ENCODE measurements at places on chromosomes 16 and 17.

DNA sequence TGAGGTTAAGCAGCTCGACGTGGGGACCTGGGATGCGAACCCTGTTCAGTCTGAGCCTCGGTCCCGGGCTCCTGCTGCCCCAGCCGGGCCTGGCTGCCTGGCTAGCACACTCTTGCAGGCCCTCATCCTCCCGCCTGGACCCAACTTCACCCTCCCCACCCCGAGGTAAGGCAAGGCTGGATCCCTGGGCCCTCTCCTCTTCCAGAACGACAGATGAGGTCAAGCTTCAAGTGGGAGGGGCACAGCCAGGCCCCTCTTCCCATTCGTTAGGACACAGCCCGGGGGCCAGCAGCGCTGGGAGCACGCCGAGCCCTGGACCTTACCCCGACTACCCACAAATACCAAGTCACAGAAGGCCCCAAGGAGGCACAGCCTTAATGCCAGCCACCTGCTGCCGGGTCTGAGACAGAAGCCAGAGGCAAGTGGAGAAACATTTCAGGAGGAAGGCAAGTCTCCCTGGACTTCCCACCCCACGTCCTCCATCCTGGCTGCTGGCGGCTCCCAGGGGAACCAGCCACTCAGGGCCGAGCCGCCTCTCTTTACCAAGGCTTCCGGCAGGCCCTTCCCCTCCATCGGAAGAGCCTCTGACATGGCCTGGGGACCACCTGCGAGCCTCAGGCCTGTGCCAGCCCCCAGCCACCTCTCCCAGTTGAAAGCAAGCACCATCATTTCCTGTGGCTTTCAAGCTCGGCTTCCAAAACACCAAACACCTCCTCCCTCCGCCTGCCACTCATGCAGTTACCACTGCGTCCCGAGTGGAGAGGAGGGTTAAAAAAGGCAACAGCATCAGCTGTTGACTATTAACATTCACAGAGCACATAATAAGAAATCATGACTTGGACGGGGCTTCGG lies 59.9 kb downstream of the RPH3AL start:
- no peak for DNase-seq

DNA sequence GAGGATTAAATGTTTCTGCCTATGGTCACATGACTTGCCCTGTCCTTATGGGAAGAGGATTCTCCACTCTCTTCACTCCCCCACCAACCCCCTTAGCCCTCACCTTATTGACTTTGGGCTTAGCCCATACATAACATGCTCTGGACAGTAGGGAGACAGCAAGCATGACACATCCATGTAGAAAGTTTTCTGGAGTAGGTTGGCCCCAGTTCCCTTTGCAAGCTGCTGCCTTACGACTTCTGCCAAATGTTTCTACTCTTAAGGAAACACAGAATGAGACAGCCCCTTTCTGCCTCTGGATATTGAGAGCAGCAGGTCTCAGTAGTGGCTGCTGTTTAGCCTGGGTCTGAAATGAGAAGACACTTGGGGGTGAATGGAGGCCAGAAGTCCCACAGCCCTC lies 282.2 kb downstream of the MAP2K6 start:
- no peak for DNase-seq

- no peak for DNase-seq
These were observed 668.1 kb downstream of the MAF start for GRCh38 chr16:78932355-78932943.

- DNase-seq, result no peak
These were observed 15.2 kb downstream of the PHLPP2 start for GRCh38 chr16:71709229-71709781.

DNA sequence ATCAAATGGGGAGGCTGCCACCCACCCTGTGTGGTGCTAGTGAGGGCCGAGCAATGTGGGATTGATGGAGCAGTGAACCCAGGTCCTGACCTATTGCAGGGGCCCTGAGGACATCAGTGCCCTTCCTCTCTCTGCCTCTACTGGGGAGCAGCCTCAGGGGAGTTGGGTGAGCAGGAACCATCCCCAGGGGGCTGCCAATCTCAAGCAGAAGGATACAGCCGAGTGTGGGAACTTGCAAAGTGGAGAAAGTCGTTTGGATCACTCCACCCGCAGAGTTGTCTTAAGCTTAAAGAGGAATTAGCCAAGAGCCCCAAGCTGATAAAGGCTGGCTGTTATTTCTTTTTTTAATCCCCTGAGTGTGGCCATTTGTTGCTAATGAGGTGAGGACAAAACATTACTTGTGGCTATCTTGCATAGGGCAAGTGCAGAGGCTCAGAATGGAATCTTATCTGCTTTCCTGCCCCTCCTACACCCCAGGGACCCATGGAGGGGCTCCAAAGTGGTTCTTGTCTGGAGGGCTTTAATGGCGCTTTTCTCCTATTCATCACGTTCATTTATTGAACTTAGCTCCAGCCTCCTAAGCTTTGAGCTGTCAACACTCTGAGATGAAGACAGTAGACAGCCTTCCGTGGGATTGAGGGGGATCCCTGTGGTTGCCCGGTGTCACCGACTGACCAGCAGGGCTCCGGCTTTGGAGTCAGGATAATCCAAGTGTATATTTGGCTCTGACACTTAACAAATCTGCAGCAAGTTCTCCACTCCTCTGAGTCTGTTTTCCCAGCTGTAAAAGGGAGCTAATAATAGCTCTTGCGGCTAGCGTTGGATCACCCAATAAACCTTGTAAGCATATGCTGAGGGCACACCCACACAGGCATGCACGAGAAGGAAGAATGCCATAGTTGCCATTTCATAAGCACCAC lies 45.1 kb downstream of the MYH11 start:
- no peak for DNase-seq

DNA sequence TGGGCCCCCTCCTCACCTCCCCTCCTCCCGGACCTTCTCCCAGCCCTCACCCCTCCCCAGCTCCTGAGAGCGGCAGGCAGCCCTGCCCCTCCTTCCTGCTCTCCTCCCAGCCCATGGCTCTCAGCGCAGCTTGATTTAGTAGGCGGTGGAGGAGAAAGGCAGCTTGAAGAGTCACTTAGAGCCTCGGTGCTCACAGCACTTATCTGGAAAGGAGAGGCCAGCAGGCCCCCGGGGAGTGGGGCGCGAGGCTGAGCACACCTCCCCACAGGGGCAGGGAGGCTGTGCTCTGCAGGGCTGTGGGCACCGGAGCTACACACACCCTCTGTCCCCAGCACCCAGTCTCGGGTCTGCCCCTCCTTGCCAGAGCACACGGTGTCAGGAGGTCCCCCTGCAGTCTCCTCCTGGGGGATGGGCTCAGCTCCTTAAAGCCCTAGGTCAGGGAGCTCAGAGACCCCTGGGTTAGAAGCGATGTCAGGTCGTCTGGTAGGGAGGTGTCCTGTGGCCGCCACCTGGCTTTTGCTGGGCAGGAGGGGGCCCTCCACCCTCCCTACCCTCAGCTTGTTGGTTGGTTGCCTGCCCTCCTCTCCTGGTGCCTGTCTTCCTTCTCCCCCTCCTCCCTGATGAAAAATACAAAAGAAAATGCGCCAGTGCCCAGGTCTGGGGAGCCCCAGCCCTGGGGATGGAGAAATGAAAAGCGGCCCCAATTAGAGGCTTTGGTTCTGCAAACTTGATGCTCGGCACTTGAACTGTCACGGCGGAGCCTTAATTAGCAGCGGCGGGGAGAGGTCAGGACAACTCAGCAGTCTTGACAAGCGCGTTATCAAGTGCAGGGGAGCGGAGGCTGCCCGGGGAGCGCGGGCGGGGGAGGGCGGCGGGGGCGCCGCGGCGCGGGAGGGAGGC lies 151.1 kb upstream of the GSE1 start:
- DNase-seq, result no peak

DNA sequence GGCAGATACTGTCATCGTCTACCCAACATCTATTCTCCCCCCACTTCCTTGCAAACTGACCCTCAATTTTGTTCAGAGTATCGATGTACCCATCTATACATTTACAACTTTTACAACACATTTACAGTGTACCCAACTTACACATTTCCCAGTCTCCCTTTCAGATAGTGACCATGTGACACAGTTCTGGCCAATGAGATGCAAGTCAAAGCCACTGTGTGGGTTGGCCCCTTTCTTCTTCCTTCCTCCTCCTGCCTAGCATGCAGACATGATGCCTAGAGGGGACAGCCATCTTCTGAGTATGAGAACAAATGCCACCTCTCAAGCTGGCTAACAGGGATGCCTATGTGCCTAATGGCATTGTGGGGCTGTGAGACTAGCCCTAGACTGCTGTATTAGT lies 11.3 kb upstream of the NFAT5 start:
- no peak for DNase-seq

DNA sequence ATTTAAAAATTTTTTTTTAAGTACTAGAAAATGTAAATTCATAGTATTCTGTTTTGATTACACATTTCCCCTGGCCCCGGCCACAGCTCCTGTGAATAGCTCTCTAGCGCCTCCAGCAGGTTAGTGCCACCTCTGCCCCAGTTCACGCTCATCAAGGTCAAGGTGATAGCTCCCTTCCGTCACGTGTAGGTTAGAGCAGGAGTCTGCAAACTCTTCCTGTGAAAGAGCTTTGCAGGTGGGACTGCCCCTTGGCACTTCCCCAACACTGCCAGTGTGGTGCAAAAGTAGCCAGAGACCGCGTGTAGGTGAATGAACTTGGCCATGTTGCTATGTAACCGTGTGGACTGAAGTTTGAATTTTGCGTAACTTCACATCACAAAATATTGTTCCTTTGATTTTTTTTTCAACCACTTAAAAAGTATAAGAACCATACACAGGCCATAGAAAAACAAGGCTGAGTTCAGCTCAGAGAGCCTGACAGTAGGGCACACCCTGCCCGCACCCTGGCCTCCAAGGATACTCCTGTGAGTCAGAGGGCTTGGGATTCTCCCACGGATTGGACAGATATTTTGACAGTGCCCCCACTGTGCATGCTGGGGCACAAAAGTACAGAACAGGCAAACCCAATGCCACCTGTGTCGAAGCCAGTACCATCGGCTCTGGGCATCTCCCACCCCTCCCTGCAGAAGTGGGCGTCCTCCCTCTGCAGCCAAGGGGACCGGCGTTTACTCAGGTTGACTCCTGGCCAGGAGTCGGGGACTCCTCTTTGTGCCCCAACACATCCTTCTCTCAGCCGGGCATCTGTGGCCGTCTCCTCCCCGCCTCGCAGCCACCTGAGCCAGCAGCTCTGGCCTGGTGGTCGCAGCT lies 92.0 kb upstream of the CHMP6 start:
- no peak for DNase-seq

GRCh38 chr17:39416141-39416540 lies 14.7 kb upstream of the FBXL20 start:
- DNase-seq, result no peak

- no peak for DNase-seq
These were observed 3.6 kb downstream of the MMP28 start for GRCh38 chr17:35791681-35792350.

DNA sequence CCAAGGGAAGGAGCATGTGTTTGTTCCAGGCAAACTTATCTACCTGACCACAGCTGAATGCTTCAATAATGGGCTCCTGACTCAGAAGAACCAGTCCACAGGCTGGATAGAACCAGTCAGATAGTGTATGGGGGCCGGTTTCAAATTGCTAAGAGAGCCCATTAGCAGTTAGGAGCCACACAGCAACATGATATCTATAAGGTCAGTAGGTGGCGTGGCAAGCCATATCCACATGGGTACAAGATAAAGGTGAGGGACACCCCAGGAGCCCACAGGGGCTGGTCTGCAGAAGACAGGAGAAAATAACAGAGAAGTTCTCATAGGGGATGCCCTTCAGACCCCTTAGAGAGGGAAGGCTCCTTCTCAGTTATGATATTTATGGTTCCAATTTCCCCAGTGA lies 31.6 kb upstream of the CDRT15 start:
- DNase-seq, result no peak

DNA sequence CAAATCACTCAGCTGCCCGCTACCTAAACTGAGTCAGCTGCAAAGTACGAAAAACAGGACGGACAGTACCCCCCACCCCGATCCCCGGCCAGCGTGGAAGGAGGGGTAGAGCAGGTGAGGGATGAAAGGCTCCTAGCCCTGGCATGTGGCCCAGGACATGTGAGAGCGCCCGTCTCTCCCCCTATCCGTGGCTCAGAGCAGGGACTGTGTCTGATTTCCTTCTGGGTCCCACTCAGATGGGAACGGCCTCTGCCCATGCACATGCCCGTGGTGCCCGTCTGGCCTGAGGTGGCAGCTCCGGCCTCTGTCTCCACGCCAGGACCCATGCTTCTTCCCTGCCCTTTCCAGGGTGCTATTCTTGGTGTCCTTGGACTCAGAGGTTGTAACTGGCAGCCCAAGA lies 30.2 kb upstream of the RASD1 start:
- DNase-seq, result no peak

GRCh38 chr16:19486051-19486450 lies 35.8 kb downstream of the GDE1 start:
- DNase-seq, result no peak

GRCh38 chr16:66334853-66335574 lies 31.5 kb upstream of the CDH5 start:
- DNase-seq, result no peak

- DNase-seq, result no peak
These were observed 82.6 kb downstream of the CDK5R1 start for GRCh38 chr17:32569171-32570080.

GRCh38 chr16:19555938-19556771 lies 652 bp downstream of the VPS35L start:
- no peak for DNase-seq

DNA sequence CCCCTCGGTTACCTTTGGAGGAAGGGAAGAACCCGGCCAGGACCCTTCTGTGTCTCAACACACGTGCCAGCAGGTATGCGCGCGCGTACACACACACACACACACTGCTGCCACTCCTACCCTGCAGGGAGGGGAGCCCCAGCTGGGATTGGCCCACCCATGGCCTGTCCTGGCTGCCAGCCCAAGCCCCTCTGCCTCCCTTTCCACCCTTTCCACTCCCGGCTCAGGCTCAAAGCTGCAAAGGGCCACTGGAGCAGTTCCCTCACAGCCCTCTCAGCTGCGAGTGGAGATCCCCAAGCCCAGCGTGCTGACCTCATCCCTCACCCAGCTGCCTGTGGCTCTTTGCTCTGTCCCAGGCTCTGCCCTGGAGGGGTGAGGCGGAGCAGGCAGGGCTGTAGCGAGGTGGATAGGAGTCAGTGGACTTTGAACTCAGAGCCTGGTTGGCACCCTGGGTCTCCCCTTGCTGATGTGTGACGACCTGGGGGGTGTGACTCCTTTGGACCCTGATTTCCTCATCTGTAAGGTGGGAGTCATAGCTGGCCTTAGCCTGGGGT lies 14.5 kb downstream of the KIF19 start:
- no peak for DNase-seq

DNA sequence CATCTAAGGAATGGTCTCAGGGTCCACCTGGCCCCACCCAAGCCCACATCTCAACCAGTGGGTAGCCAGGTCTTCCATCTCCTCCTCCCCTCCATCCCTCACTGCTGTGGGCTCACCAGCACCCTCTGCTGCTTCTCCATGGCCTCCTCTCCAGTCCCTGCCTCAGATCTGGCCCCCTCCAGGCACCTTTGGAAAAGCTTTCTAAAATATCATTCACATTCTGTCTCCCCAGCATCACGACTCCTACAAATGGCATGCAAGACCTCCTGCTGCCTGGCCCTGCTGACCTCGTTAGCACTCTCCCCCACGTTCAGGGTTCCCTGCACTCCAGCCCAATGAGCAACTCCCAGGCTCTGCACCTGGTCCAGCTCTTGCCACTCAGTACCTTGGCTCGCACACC lies 13.7 kb downstream of the GLP2R start:
- DNase-seq, result no peak
